GM12864 (cell line): ENCODE measurements at places on chromosomes 2 and 18.

GRCh38 chr2:98572676-98573075 is 35.6 kb downstream of the COA5 start:
- DNase-seq = no peak

- no peak for DNase-seq
These were observed 72.6 kb downstream of the PLEKHM3 start for GRCh38 chr2:207952564-207953345.

GRCh38 chr2:223813329-223813728 is 24.1 kb downstream of the AP1S3 start:
- DNase-seq = no peak

GRCh38 chr2:26745609-26746327 is 18.3 kb upstream of the SLC35F6 start:
- peak; percentile 45 for DNase-seq

- no peak for DNase-seq
These were observed 324.9 kb upstream of the SLC14A2 start for GRCh38 chr18:45290364-45290763.
